ENCODE measurements at places on chromosomes 16 and 17.

DNA sequence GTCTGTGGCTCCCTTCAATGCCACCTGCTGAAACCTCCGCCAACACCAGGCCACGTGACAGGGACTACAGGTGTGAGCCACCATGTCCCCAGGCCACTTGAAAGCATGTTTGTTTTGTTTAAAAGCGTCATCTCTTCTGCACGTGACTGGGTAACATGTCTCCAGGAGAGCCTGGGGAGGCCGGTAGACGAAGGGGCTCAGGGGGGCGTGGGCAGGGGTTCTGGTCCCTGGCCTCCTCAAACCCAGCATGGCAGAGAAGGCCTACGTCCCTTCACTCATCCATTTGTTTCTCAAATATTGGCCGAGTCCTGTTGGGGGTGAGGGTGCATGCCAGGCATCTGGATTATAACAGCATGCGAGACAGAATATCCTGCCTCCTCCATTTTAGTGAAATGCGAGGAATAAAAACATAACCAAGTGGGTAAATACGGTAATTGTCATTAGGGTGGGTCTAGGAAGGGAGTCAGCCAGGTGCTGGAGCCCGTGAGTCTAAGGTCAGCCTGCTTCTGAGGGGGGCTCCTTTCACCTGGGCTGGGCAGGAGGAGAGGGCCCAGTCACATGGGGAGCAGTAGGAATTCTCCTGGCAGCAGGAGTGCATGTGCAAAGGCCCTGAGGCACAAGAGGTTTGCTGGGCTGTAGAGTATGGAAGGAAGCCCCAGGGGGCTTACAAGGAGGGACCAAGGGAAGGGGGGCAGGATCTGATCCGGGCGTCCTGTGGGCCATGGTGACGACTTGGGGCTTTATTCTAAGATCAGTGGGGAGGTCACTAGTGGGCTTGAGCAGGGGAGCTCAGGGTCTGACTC lies 26.8 kb upstream of the CIBAR2 start:
- DNase-seq, result no peak

DNA sequence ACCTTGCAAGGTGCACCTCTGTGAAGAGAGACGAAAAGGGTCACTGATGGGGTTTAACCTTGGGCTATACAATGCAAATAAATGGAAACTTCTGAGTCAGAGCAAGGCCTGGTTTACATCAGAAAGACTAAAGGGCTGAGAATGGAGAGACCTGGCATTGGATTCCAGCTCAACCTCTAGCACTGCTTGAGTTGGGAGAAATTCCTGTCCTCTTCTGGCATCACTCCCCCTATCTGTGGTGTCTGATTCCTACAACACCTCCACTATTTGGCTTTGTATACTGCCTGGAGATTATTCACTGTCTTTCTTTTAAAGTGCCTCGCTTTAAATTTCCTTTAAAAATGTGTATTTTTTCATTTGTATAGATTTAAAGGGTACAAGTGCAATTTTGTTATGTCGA lies 68.8 kb downstream of the GPR139 start:
- DNase-seq, result no peak

GRCh38 chr17:49861150-49861884 lies 13.4 kb upstream of the TAC4 start:
- DNase-seq, result peak; percentile 68

DNA sequence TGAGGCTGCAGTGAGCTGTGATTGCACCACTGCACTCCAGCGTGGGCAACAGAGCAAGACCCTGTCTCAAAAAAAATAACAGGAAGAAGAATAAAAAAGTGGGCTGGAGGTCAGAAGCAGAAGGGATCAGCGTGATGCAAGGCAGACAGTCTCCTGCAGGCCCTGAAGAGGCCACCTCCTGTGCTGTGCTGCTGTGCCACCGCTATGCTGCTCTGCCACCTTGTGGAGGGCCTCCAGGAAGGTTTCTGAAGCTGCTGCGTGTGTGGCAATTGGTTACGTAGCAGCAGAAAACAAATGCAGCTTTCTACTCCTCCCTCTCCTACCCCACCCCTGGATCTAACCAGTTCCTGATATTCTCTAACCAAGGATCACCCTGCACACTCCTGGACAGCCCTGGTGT lies 815.5 kb downstream of the KCNJ18 start:
- peak; percentile 12 for DNase-seq

DNA sequence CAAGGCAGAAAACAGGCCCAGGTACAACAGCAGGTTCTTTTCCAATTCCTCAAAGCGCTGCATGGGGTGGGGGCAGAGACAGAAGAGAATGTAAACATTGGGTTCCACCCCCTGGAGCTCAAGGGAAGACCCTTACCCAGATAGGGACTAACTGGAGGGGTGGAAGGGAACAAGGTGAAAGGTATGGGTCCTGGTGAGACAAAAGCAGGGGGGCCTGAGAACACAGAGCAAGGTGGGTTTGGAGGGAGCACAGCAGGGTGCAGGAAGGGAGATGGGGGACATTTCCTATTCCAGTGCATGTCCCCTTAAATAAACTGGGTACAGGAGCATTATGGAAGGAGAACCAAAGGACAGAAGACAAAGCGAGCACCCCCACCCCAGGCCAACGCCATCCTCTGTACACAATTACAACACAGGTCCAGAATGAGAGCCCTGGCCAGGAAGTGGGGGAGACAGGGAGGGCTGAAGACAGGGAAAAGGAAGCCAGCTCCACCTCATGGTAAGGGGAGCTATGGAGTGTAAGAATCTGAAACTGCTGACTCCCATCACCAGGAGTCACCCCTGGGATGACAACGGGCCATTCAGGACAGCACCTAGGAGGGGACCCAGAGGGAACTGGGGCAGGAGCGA lies 2.1 kb upstream of the CD2BP2 start:
- DNase-seq, result no peak

DNA sequence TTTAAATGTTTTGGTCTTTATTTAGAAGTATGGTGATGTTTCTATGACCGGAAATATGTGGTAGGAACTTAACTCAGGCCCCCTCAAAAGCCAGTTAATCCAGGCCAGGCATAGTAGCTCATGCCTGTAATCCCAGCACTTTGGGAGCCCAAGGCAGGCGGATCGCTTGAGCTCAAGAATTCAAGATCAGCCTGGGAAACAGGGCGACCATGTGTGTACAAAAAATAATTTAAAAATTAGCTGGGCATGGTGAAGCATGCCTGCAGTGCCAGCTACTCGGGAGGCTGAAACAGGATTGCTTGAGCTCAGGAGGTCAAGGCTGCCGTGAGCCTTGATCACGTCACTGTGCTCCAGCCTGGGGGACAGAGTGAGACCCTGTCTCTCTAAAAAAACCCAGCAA lies 10.3 kb downstream of the RSL1D1 start:
- no peak for DNase-seq
